Effector memory CD8-positive, alpha-beta T cell (primary cell): ENCODE measurements at places on chromosomes 13 and 19.
A peak's percentile ranks its signal among the peaks of the same experiment; 100 is the strongest.

- DNase-seq: no peak
- no peaks in the 10 kb centered on the region for H3K27me3 ChIP-seq
- H3K4me1 ChIP-seq: no peaks in the 10 kb centered on the region
- no peaks in the 10 kb centered on the region for H3K36me3 ChIP-seq
Measured at GRCh38 chr13:34216256-34216655, 398.3 kb downstream of the RFC3 start.

DNA sequence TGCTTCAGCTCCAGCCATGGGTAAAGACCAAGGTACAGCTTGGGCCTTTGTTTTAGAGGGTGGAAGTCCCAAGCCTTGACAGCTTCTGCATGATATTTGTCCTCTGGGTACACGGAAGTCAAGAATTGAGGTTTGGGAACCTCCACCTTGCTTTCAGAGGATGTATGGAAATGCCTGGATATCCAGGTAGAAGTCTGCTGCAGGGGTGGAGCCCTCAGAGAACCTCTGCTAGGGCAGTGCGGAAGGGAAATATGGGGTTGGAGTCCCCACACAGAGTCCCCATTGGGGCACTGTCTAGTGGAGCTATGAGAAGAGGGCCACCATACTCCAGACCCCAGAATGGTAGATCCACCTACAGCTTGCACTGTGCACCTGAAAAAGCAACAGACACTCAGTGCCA, 23.0 kb upstream of the MYO16 start:
- DNase-seq: no peak
- H3K4me1 ChIP-seq: no peaks in the 10 kb centered on the region
- no peaks in the 10 kb centered on the region for H3K27me3 ChIP-seq
- no peak overlapping the region for H3K4me3 ChIP-seq

- peak overlapping the region; percentile 95 for H3K27ac ChIP-seq
- H3K4me3 ChIP-seq: peak overlapping the region; percentile 91
- peaks cover 7% of the 10 kb centered on the region for H3K27me3 ChIP-seq
Measured at GRCh38 chr19:54387991-54388801, 23.5 kb upstream of the LAIR1 start.

DNA sequence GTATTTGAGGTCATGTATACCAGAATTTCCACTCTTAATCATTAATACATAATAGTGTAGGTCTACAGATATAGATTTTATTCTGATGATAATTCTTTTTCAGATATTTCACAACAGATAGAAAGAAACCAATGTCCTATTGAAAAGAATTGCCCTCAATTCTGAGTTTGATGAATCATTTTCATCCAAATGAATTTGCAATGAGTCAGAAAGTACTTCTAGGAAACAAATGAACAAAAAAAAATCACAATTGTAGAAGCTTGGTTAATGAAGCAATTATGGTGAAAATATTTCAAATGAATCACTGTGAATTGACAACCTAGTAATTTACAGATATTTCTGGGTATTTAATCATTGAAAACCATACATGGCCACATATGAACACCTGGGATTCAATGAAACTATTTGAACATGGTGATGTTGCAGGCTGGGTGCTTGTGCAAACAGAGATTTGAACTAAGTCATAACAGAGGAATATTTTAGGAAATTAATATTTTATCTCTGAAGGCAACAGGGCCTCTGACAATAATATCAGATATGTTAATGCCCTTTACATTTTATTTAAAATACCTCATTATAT, 360.9 kb downstream of the SLITRK5 start:
- no peaks in the 10 kb centered on the region for H3K4me1 ChIP-seq
- H3K27ac ChIP-seq: no peak overlapping the region
- no peak overlapping the region for H3K4me3 ChIP-seq
- DNase-seq: no peak
- no peaks in the 10 kb centered on the region for H3K27me3 ChIP-seq
- H3K36me3 ChIP-seq: no peaks in the 10 kb centered on the region

GRCh38 chr13:77800219-77800618, 102.7 kb downstream of the SLAIN1 start:
- peaks cover 10% of the 10 kb centered on the region for H3K27me3 ChIP-seq
- no peaks in the 10 kb centered on the region for H3K4me1 ChIP-seq
- DNase-seq: no peak
- H3K4me3 ChIP-seq: no peak overlapping the region

DNA sequence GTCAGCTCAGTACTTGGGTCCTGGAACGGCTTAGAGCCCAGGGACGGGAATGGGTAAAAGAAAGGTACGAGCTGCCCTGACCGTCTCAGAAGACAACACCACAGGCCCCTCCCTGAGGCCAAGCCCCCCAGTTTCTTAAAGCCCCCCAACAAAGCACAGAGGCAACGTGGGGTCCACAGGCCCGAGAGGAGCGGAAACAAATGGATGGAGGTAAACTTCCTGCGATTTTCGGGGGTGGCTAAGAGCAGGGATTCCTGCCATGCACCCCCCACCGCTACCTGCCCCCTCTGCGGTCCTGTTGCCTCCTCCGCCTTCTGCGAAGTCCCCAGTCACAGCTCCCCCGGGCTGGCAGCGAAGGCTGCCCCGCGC, 48.2 kb downstream of the PTPRS start:
- peaks cover 39% of the 10 kb centered on the region for H3K27me3 ChIP-seq
- no peak overlapping the region for H3K27ac ChIP-seq
- H3K4me1 ChIP-seq: peaks cover 16% of the 10 kb centered on the region
